Gastrocnemius medialis (tissue), 4 donors: ENCODE measurements at places on chromosomes 16 and 17.

GRCh38 chr17:74199306-74200092, 4.0 kb upstream of the RPL38 start:
- peak; percentile 31 for DNase-seq

GRCh38 chr17:78151514-78152008, 5.4 kb downstream of the C17orf99 start:
- DNase-seq: no peak

DNA sequence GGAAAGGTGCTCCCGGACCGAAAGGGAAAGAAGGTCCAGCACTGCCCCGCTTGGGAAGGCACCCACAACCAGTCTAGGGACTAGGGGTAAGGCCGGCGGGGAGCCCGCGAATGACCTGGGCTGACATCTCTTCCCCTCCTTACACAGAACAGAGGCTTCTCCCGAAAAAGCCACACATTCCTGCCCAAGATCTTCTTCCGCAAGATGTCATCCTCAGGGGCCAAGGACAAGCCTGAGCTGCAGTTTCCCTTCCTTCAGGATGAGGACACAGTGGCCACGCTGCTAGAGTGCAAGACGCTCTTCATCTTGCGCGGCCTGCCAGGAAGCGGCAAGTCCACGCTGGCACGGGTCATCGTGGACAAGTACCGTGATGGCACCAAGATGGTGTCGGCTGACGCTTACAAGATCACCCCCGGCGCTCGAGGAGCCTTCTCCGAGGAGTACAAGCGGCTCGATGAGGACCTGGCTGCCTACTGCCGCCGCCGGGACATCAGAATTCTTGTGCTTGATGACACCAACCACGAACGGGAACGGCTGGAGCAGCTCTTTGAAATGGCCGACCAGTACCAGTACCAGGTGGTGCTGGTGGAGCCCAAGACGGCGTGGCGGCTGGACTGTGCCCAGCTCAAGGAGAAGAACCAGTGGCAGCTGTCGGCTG, 1.5 kb downstream of the CNP start:
- no peak for DNase-seq

DNA sequence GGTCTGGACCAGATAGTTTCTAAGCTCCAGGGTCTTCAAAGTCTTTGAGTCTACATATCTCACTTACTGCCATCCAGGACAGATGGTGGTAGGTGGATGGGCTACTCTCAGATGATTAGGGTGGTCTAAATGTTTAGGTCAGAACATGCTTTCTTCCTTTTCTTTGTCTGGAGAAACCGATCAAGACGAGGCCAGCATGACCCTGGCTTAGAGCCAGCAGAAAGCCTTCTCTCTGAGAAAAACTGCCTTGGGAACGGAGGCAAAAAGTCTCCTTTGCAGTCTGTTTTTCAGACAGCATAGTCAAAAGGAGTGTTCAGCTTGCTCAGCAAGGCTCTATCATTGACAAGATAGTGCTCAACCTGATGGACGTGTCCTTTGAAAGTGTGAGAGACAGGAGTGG, 48.8 kb downstream of the SPACA3 start:
- no peak for DNase-seq

DNA sequence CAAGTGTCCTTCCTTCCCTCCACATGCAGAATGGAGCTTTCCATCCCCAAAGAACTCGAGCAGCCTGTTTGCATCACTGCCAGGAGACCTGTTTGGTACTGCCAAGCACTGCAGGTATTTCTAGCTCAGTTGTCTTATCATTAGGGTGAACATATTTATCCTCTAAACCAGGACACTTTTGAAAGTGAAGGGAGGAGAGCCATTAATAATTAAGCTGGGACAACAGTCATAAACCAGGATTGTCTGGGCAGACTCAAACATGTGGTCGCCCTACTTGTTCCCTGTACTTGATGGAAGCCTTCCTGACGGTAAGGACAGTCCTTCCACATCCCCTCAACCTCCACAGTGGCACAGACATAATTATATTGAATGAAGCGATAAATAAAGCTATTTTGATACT, 67.4 kb downstream of the PRKCA start:
- DNase-seq: no peak
